ENCODE measurements at places on chromosomes 16 and 17.

- DNase-seq: no peak
Observed at GRCh38 chr17:74096456-74096855, 107.0 kb upstream of the RPL38 start.

- no peak for DNase-seq
Observed at GRCh38 chr17:72429066-72429638, 308.3 kb downstream of the SOX9 start.

DNA sequence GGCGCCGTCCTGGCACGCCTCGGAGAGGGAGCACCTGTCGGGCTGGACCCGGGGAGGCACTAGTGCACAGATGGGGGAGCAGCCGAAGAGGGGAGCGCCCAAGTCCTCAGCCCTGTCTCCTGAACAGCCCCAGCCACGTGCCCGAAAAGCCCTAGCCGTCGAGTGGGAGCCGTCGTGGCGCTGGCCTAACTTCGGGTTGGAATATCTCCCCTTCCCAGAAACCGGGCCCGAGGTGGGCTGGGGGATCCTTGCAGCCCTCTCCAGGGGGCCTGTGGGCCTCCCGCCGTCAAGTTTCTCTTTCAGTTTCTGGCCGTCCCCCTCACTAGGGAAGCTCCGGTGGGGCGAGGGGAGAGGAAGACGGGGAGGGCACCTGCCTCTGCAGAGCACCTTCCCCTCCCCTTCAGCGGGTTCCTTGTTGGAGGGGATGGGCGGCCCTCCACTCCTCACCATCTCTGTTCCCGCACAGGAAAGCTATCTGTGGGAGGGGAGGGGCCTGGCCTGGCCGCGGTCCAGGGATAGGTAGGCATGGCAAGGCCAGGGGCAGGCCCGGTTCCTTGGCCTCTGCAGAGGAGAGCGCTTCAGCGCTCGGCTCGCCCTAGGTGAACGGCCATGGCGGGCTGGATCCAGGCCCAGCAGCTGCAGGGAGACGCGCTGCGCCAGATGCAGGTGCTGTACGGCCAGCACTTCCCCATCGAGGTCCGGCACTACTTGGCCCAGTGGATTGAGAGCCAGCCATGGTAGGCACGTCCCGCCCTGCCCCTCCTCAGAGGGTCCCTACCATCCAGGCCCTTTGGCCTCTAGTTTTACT, 709 bp downstream of the STAT5A start:
- no peak for DNase-seq

- no peak for DNase-seq
Observed at GRCh38 chr16:22217890-22218730, 12.0 kb downstream of the EEF2K start.

- peak; percentile 91 for DNase-seq
Observed at GRCh38 chr16:81403601-81404391, 40.8 kb upstream of the CMIP start.

DNA sequence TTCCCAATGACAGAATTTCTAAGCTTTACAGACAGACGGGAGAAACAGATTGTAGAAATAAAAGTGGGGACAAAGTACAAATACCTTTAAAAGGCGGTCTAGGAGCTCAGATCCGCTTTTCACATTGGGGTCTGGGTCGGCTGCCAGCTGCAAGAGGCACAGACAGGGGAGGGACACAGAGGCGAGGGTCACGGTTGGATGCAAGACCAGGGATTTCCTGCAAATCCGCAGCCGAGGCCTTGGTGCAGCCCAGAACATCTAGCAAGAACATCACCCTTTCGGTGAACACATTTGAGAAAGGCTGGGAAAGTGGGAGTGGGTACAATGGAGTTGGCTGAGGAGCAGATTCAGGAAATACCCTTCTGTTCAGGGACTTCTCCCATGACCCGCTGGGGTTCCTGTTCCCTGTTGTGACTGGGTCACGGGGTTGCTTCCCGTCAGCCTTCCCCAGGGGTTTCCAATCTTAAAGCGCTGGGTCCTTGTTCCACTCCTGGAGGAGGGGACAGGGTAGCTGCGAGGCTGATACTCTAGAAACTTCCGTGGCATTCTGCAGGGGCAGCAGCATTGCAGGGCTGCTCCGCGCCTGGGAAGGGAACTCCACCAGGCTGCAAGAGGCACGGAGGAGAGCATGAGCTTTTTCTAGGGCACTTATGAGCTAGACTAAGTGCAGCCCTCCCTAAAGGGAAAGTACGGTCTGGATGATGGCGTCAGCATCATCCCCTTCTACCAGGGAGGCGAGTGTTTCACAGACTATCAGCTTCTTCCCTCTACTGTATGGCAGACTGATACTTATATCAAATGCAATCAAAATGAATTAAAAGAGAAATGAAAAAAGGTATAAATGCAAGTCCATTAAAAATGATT, 16.0 kb downstream of the VAC14 start:
- no peak for DNase-seq
